MCF 10A (cell line): ENCODE measurements at places on chromosomes 2 and 18.

DNA sequence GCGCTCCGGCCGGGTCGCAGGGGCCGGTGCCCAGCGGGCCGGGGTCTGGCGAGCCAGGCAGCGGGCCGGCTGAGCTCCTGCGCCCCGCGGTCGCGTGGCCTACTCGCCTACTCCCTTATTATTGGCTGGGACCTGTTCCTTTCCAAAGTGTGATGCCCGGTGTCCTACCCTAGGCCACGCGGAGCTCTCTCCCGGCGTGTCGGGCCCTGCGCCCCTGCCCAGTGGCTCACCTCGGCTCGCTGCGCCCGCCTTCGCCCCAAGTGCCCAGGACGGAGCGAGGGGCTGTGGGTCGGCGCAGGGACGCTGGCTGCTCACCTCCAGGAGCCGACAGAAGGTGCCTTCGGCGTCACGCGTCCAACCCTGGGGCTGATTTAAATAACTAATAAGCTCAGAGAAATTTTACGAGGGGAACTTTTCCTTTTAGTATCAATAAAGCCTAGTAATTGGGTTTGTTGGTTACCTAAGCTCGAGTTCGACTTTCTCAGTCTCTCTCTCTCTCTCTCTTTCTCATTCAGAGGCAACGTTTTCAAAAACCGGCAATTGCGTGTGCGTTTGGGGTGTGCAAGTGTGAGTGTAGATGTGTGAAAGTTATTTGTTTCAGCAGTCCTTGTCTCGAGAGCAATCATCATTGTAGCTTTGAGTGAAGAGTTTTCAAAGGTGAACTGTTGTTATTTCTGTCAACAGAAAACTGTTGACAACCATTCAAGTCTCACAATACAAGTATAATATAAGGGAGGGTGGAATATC is 7.0 kb upstream of the SATB2 start:
- DNase-seq, result no peak

- DNase-seq, result no peak
Measured at GRCh38 chr2:108288534-108289106, at the start of gene SULT1C2. Gene SULT1C2 (plus strand): TSS chr2:108288895. CDS start chr2:108293668, 4,773 bp downstream.

DNA sequence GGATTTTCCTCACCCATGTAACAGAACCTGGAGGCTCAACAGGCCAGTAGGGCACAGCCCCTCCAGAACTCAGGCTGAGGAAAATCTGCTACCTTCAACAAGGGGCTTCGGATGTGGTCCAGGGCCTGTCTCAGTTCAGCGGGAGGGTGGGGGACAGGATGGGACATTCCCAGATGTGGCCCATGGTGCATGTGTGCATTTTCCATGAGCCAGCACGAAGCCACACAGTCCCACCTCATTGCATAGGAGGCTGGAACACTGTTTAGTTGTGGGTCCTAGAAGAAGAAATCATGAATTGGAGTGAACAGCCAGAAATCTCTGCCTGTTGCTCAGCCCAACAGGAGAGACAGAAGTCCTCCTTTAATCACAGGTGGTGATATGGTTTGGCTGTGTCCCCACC is 469.6 kb upstream of the MYT1L start:
- DNase-seq, result no peak

- DNase-seq, result no peak
Measured at GRCh38 chr2:174974131-174974530, 31.1 kb downstream of the CHN1 start.

GRCh38 chr18:53241161-53241560 is 901.2 kb downstream of the DCC start:
- no peak for DNase-seq

DNA sequence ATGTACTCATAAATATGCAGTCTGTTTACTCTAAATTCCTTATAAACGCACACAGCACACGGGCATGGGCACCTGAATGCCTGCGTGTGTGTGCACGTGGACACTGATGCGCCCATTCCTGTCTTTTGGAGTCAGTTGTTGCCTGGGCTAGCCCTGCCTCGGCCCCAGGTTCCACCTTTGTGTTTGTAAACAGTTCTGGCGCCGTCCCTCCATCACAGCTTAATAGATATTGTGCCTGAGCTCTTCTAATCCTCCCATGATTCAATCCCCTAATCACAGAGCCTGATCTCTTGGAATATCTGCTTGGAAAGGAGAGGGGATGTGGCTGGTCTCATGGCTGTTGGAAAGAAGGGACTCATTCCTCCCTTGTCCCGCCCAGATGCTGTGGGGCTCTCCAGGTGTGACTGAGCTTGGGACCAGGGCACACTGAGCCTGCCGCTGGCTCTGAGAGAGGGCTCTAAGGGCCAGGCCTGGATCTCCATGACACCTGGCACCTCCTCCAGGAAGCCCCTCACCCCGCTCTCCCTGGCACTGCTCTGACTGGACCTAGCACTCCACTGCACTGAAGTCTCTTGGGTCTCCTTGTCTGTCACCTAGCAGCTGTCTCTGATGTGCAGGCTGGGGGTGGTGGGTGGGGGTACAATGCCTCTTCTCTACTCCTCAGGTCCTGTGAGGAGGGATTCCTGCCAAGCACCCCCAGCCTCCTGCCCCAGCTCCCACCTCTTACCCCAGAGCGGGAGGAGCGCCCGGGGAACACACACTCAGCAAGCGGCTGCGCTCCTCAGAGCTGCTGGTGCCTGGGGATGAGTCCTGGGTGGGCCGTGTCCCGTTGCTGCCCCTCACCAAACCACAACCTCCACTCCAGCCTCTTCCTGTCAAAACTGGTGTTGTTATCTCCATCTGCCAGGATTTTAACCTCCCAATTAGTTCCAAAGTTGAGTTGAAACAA is 181.3 kb downstream of the INHBB start:
- DNase-seq, result no peak

GRCh38 chr2:169141713-169142352 is 72.5 kb downstream of the DHRS9 start:
- peak; percentile 83 for DNase-seq

DNA sequence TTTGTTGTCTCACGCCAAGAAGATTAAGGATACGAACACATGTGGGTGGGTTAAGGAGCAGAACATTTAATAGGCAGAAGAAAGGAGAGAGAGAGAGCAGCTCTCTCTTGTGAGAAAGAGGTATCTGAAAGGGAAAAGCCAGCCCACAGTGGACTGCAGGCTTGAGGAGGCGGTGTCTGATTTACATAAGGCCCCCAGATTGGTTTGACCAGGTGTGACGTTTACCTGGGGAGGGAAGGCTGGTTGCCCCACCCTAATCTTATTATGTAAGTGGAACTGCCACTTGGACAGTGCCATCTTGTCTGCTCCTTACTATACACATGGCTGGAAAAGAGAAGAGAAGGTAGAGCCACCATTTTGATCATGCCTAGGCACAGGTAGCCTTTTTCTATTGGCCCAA is 189.2 kb downstream of the NCK2 start:
- DNase-seq, result no peak

DNA sequence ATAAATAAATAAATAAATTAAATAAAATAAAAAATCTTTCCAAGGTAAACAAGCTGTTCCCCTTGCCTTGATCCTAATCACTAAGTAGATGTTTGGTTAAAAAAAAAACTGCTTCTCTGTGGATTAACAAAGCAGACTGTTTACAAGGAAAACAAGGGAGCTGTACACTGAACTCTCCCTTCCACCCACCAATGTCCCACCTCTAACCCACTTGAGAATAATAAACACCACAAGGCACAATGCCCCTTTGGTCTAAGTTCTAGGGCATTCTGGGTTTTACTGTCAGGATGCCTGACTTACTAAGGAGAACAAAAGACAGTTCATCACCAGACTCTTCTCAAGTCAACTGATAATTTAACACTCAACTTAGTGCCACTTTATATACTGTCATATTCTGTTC is 83.5 kb downstream of the NCKAP1 start:
- DNase-seq, result no peak

- no peak for DNase-seq
Measured at GRCh38 chr2:39583213-39583612, 82.5 kb upstream of the TMEM178A start.

DNA sequence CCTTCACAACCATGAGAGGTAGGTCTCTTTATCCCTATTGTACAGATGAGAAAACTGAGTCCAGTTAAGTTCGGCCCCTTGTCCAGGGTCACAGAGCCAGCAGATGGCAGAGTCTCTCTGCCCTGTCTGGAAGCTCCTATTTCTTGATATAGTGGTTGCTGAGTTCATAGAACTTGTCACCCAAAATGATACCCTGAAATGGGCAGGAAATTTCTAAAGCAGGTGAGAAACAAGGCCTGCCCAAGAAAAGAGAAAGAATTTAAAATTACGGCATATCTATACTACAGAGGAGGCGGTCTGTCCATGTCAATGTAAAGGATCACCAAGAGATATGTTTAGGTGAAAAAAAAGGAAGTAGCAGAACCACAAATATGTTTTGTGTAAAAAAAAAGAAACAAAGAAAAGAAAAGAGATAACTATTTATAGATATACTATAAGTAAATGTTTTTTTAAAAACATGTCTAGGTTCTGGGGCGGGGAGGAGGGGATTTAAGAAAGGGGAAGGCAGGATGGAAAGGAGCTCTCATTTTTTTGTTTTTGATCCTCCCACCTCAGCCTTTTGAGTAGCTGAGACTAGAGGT is 39.8 kb downstream of the MYO7B start:
- no peak for DNase-seq

GRCh38 chr2:55418072-55418471 is 1.6 kb downstream of the CCDC88A start:
- DNase-seq, result no peak

DNA sequence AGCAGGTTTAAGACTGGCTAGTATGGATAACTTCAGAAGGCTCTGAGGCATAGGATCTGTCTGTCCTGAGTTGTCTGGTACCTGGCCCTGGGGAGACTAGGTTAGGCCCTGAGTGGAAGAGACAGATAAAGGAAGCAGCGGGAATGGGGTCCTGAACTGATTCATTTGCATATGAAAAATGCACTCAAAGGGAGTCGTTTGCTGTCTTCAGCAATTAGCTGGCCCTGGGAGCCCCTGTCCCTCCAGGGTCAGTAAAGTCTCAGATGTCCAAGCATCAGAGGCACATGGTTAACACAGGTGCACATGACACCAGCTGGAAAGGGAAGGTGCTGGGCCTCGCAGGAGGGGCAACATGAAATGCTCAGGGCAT is 172.4 kb downstream of the ACOXL start:
- DNase-seq, result no peak

DNA sequence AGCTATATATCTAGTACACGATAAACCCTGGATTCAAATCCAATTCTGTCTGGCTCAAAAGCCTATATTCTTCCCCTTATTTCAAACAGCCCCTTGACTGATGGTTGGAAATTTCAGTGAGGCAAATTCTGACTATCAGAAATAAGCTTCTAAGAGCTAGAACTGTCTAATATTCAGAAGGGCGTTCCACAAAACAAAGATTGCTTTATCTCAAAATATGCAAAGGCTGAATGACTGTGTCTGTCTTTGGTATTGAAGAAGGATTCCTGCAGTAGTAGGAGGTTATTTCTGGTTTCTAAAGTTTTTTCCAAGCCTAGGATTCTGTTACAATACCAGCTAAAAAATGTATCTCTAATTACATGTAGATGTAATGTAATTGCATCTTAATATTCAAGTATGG is 31.1 kb downstream of the DRC1 start:
- DNase-seq, result no peak

- peak; percentile 67 for DNase-seq
Measured at GRCh38 chr2:228681426-228681825, 499.9 kb upstream of the SPHKAP start.

GRCh38 chr2:10086950-10087349 is 6.7 kb upstream of the CYS1 start:
- DNase-seq, result no peak
